ENCODE measurements at places on chromosomes 3 and 15.

DNA sequence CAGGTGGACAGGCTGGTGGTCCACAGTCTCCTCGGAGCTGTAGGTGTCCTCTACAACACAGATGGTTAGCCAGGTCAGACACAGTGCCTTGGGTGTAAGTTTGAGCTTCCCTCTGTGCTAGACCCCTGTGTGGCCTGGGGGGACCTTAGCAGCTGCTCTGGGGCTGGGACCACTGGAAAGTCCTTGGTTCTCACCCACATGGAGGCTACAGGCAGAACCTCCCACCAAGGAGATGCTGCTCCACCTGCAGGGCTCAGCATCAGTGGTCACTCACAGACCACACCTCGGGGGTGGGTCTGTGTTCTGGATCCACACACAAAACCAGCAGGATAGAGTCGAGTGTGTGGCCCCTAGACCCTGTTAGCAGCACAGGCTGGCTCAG, 8.4 kb downstream of the RASL12 start:
- no peak overlapping the region for H3K4me3 ChIP-seq
- DNase-seq, result no peak
- no peak overlapping the region for H3K27ac ChIP-seq

GRCh38 chr3:195836476-195837135, 24.9 kb upstream of the MUC4 start:
- H3K27ac ChIP-seq, result no peak overlapping the region
- H3K4me3 ChIP-seq, result no peak overlapping the region
- peaks cover 38% of the 10 kb centered on the region for H3K27me3 ChIP-seq
- DNase-seq, result no peak
- peaks cover 8% of the 10 kb centered on the region for H3K4me1 ChIP-seq
- peaks cover 1% of the 10 kb centered on the region for H3K36me3 ChIP-seq

- H3K27ac ChIP-seq, result no peak overlapping the region
- H3K4me1 ChIP-seq, result no peaks in the 10 kb centered on the region
- peaks cover 25% of the 10 kb centered on the region for H3K27me3 ChIP-seq
- H3K4me3 ChIP-seq, result no peak overlapping the region
- H3K36me3 ChIP-seq, result no peaks in the 10 kb centered on the region
- no peak for DNase-seq
Measured at GRCh38 chr3:148863297-148863696, 1.8 kb upstream of the CPA3 start.

DNA sequence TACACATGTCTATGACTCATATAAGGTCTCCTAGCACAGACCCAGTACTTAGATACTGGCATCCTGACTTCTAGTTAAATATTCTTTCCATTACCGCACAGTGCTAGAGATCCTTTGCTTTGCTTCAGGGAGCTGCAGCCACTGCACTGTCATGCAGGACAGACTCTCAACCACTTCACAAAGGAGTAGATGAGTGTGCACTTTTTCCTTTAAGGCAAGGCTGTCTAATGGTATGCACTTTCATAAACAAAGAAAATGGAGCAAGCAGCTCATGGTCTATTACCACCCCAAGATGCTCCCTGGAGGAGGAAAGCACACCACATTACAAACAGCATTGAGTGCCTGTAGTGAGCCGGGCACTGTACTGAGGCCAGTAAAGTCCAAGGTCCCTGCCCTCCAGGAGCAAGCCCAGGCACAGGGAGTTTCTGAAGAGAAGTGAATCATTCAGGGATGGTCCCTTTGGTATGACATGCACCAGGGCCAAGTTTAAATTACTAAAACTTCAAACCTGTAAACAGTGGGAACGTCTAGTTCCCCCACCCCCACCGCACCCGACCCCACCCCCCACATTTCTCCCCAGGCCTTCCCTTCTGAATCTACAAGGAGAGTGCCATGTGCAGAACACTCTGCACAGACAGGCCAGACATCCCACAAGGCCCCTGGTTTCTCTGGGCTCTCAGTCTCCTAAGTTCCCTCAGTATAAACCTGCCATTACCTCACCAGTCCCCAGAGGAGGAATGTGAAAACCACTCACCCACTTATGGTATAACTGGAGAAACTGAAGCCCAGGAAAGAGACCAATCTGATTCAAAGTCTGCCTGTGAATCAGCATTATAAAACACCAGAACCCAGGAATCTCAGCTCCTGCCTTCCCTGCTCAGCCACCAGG, 107.8 kb upstream of the BCL6 start:
- H3K27ac ChIP-seq, result no peak overlapping the region
- H3K27me3 ChIP-seq, result no peaks in the 10 kb centered on the region
- DNase-seq, result no peak
- peaks cover 7% of the 10 kb centered on the region for H3K36me3 ChIP-seq
- no peak overlapping the region for H3K4me3 ChIP-seq

DNA sequence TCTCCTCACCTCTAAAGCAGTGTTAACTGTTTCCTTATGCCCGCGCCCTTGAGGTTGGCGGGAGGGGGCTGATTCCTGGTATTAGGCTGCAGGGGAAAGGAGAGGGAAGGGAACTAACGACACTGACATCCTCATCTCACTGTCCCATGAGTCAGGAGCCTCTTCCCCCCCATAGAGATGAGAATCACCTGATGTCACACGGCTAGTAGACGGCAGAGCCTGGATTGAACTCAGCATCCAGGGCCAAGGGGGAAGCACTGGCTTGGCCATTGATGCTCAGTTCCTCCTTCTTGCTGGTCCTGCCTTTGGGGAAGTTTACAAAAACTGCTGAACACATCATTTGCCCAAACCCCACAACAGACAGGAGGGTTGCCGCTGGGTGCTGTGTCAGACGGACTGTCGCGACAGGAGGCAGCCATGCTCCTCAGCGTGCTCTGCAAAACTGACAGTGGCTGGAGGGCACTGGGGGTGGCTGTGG, 38.5 kb downstream of the IDH2 start:
- peaks cover 52% of the 10 kb centered on the region for H3K4me1 ChIP-seq
- H3K27ac ChIP-seq, result peak overlapping the region; percentile 95
- H3K36me3 ChIP-seq, result peaks cover 19% of the 10 kb centered on the region
- DNase-seq, result peak; percentile 72
- no peaks in the 10 kb centered on the region for H3K27me3 ChIP-seq

- H3K4me1 ChIP-seq, result peaks cover 28% of the 10 kb centered on the region
- DNase-seq, result no peak
- no peaks in the 10 kb centered on the region for H3K27me3 ChIP-seq
- H3K4me3 ChIP-seq, result no peak overlapping the region
- no peak overlapping the region for H3K27ac ChIP-seq
Measured at GRCh38 chr15:101255615-101256241, 3.9 kb upstream of the CHSY1 start.

All from stimulated activated naive B cell treated with anti-CD40 and anti-IgM and Interleukin-4, amounts not matched to agents 10 μg/mL and 1 μg/mL and 100 μg/mL, for 72 hours (primary cell).